ENCODE measurements at places on chromosomes 2 and 18.

GRCh38 chr2:136065384-136065783, 52.6 kb downstream of the CXCR4 start:
- no peak for DNase-seq

- no peak for DNase-seq
Observed at GRCh38 chr2:118032169-118033013, 18.5 kb upstream of the CCDC93 start.

DNA sequence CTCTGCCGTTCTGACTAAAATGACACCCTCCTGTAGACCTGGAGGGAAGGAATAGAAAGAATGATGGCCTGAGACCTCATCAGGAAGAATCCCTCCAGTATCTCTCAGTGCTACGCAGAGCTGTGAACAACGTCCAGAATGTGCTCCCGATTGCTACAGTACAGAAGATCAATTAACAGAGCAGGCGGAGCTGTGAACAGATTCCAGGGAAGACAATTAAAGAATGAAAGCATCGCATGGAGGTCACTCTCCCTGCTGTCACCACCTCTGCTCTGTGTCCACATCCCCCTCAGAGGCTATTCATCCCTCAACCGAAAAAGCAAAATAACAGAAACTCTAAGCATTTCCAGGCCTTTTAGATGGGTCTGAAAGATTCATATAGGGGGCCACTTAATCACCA, 481.0 kb downstream of the EIPR1 start:
- no peak for DNase-seq

- no peak for DNase-seq
Observed at GRCh38 chr18:78505851-78506461, 473.7 kb upstream of the SALL3 start.

DNA sequence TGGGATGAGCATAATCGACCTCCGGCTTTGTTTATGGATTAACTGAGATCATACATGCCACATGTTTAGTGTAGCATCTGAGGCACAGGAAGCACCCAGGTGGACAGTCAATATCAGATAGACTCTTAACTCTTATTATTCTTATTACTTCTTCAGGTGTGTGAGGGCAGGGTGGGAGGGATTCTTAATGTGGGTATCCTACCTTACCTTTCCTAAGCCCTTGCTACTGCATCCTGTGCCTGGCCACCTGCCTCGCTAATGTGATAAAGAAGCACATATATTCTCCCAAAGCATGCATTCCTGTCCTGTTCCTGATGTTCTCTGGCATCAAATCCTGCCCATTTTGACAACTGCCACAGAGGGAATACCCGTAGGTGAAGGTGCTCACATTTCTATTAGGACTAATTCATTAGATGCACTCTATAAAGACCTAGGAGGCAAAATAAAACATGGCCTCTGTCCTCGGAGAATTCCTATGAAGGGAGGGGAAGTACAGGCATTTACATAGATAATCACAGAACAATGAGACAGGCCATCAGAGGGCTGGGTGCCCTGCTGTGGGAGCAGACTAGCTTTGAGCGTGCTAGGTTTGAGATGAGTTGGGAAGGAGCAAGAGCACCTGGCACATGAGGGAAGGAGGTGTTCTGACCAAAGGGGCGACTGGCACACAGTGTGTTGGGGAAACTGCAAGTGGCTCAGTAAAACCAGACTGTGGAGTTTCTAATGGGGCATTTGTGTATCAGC, 19.5 kb upstream of the CELF4 start:
- DNase-seq = no peak

DNA sequence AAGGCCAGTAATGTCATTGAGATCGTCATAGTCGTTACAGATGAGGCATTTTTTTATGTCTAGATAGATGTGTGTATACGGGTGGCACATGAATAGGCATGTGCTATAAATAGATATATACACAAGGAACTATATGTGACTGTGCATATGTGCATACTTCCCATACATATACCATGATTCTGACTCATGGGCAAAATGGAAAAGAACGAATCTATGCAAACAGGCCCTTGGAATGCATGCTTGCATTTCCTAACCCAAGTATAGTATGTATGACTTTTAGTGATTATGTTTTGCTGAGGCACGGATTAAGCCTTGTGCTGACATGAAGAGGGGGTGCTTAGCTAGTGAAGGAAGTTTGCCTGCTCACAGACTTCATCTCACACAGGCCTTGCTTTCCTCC, 111.7 kb downstream of the BCL11A start:
- DNase-seq = no peak

DNA sequence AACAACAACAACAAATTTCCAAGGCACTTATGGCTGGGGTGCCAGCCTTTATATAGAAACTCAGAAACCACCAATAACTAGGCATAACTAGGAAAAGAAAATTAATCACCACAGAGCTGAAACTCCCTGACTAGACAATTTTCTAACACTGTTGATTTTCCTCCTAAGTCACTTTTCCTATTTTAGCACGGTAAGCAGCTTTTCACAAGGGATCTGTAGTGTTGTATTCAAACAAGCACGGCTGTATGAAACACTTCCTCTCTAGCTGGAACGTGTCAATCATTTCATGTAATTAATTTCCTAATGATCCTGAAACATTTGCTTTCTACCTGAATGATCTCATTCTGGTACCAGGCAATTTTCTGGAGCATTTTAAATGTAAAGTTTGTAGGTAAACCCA, 645.0 kb downstream of the IRS1 start:
- no peak for DNase-seq

- no peak for DNase-seq
Observed at GRCh38 chr2:194004590-194005206, 1652.3 kb upstream of the SLC39A10 start.

DNA sequence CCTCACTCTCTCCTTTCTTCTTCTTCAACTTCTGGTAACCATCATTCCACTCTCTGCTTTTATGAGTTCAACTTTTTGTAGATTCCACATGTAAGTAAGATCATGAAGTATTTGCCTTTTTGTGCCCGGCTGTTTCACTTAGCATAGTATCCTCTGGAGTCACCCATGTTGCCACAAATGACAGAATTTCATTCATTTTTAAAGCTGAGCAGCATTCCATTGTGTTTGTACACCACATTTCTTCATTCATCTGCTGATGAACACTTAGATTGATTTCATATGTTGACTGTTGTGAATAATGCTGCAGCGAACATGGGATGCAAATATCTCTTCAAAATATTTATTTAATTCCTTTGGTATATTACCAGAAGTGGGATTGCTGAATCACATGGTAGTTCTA, 133.6 kb upstream of the ERBB4 start:
- DNase-seq = no peak

GRCh38 chr2:178241844-178242551, 47.7 kb downstream of the OSBPL6 start:
- no peak for DNase-seq

DNA sequence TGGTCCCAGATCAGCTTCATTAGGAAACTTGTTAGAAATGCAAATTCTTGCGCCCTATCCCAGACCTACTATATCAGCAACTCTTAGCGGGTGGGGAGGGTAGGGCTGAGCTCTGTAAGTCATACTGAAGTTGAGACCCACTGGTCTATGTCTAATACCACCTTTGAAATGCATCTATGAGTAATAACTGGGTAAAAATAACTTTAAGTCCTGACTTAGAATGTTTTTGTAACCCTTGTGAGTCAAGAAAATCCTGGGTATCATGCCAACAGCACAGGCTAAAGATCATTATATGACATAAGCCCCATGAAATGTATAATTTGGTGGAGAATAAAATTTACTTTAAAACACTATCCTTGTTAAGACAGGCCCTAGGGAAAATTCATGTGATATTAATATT, 41.4 kb downstream of the PRKD3 start:
- DNase-seq = no peak

DNA sequence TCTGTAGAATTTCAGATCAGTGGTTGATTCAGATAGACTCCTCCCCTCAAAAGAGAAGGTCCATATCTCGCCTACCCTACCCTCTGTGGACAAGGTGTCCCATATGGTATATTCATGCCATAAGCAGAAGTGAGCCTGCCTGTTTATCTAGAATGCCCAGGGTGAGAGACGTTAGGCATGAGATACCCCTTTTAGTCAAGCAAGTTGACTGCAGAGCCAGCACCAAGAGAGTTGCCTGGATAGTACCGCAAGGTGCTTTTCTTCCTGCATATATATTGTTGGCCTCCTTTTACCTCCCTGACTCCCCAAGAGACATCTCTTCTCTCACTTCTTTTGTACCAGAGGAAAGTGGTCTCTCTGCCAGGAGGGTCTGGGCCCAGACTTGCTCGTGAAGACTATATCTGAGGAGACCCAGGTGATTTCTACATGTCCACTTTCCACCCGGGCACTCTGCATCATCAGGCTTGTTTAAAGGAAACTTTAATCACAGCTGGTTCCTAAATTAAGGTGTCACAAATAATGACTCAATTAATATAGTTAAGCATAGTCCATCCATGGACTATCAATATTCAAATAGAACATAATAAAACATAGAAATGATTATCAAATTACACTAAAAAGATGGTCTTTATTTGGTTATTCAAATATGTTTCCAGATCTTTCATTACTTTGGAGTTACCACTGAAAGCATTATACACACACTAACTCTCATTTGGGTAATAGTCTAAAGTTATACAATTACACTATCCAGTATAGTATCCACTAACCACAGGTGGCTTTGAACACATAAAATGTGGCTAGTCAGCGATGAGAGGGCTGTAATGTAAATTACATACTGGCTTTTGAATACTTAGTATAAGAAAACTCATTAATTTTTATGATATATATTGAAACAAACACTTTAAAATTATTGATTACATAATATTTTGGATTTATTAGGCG, 4.1 kb downstream of the ITGA4 start:
- no peak for DNase-seq

- DNase-seq = no peak
Observed at GRCh38 chr2:80002112-80002511, 302.4 kb downstream of the LRRTM1 start.

DNA sequence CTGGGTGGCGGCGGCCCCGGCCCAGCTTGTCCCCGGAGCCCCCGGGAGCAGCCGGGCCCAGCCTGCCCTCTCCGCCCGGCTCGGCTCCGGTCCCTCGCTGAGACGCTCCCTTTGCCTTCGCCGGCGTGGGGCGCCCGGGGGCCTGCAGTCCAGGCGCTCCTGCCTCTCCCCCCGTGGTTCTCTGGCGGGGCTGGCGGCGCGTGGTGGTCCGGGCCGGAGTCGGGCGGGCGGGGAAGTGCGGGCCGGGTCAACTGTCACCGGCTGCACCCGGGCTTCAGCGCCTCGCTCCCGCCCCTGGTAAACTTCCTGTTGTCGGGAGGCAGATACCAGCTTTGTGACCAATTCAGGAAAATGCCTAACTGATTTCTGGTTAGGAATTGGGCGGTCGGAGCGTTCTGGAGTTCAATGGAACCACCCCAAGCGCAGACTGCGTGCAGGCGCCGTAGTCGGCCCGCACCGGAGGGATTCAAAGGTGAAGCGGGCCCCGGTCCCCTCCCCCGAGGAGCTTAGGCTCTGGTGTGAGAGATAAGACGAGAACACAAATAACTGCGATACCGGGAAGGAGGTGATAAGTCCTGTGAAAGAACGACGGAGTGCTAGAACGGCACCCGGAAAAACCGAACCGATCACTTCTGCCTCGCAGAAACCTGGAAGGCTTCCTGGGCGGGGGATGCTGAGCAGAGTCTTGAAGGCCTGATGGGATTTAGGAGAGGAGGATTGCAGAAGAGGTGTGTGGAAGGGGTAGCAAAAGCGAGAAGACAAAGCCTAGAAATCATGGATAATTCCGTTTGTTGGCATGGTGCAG, 891 bp downstream of the CAB39 start:
- peak; percentile 12 for DNase-seq

GRCh38 chr2:104040771-104041170, 813.1 kb upstream of the POU3F3 start:
- no peak for DNase-seq

GRCh38 chr2:100606332-100606725, 43.5 kb downstream of the PDCL3 start:
- DNase-seq = no peak

- no peak for DNase-seq
Observed at GRCh38 chr2:97688062-97688827, 18.7 kb downstream of the C2orf92 start.

GRCh38 chr18:36094431-36094830, 27.1 kb upstream of the RPRD1A start:
- no peak for DNase-seq

Data from T follicular helper cell (primary cell).